ENCODE measurements at places on chromosomes 6 and 20.

- DNase-seq = no peak
These were observed 7.4 kb downstream of the POU3F2 start for GRCh38 chr6:98841621-98842341.

DNA sequence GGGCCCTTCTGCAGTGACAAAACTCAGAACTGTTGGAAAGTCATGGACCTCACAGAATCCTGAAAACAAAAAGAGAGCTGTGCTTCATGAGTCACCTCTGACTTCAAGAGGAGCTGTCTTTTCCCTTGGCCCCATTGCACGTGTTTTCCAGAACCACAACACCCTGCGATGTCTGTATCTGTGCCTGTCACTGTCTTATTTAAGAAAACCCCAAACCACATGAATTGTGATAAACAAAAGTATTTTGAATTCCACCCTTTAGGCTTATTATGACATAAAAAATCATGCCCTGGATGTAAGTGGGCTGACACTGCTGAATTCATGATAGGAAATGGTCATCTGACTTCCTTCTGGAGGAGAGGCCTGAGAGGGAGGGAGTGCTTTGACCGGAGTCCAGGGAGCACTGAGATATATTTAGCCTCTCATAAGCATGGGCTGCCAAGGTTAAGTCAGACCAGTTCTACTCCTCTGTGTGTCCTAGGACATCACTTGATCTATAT, 96.4 kb upstream of the DUSP22 start:
- DNase-seq = no peak

DNA sequence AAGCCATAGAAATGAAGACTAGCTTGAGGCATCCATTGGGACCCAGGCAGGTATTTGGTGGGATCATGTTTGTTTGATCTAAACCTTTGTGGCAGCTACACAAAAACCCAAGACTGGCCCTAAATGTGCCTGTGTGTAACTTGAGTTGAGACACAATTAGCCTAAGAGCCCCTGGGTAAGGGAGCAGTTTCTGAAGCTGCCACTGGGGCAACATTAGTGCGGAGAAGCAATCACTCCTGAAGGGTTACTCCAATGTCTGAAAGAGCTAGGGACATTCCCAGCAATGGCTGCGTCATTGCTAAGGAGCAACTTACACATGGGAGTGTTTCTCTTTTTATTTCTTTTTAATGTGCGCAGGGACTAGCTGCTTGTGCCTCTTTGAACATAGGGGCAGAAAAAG, 67.9 kb upstream of the EEF1E1 start:
- no peak for DNase-seq

- DNase-seq = no peak
These were observed 69.5 kb downstream of the SRC start for GRCh38 chr20:37415118-37416085.

GRCh38 chr20:19802492-19803158, 44.6 kb downstream of the RIN2 start:
- DNase-seq = peak; percentile 26

All from endothelial cell of umbilical vein (primary cell).